CD14-positive monocyte (primary cell): ENCODE measurements at places on chromosomes 1 and 21. TPM values are rescaled to one million over a fixed set of nuclear protein-coding genes. Genes with fewer than 3 reads are reported as not detected.

LMX1A gene
- not detected for polyA plus RNA-seq

SLC16A4 gene
- 0.26 TPM for polyA plus RNA-seq

C1orf116 gene
- not detected for polyA plus RNA-seq

DMRTB1 gene
- not detected for polyA plus RNA-seq

RERE gene
- polyA plus RNA-seq = 12.8 and 19.4 TPM in 2 replicates

PTGFR gene
- not detected for polyA plus RNA-seq

UBE2U gene
- polyA plus RNA-seq = not detected in 2 replicates

DNA sequence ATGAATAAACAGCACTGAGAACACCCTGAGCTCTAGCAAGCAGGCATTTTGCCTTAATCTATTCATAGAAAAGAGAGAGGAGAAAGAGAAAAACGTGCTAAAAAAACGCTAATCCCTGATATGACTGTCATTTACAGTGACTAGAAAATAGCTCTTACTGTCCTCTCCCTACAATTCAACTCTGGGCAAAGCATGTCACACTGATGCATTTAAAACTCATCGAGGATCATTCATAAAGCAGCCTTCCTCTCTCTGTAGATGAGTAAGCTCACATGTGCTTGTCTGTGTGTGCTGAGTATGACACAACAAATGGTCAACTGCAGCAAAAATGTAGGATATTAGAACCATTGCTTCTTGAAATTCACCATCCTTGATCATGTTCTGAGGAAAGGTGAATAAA, 109.0 kb downstream of the SGIP1 start:
- DNase-seq = no peak
- no peak overlapping the region for H3K27ac ChIP-seq
- H3K36me3 ChIP-seq = no peaks in the 10 kb centered on the region
- H3K4me3 ChIP-seq = no peak overlapping the region

- H3K4me3 ChIP-seq = no peak overlapping the region
- DNase-seq = no peak
- H3K4me1 ChIP-seq = peaks cover 52% of the 10 kb centered on the region
- peaks cover under 1% of the 10 kb centered on the region for H3K36me3 ChIP-seq
Measured at GRCh38 chr1:111732718-111733117, 6.5 kb downstream of the INKA2 start.

- H3K36me3 ChIP-seq = no peaks in the 10 kb centered on the region
- H3K27ac ChIP-seq = no peak overlapping the region
- H3K4me1 ChIP-seq = no peaks in the 10 kb centered on the region
- no peak overlapping the region for H3K4me3 ChIP-seq
- no peaks in the 10 kb centered on the region for H3K27me3 ChIP-seq
Measured at GRCh38 chr1:224736619-224737352, 120.7 kb downstream of the CNIH3 start.

GRCh38 chr21:43193088-43193650, 24.4 kb downstream of the CRYAA start:
- H3K27ac ChIP-seq = no peak overlapping the region
- no peak for DNase-seq
- no peaks in the 10 kb centered on the region for H3K36me3 ChIP-seq
- no peak overlapping the region for H3K4me3 ChIP-seq
- H3K4me1 ChIP-seq = peaks cover 13% of the 10 kb centered on the region

- H3K27ac ChIP-seq = no peak overlapping the region
- no peaks in the 10 kb centered on the region for H3K27me3 ChIP-seq
- no peak for DNase-seq
- H3K4me1 ChIP-seq = peaks cover 70% of the 10 kb centered on the region
Measured at GRCh38 chr1:27664291-27664690, 7.7 kb downstream of the IFI6 start.

- no peaks in the 10 kb centered on the region for H3K36me3 ChIP-seq
- no peak for DNase-seq
- no peaks in the 10 kb centered on the region for H3K27me3 ChIP-seq
- H3K27ac ChIP-seq = no peak overlapping the region
- no peak overlapping the region for H3K4me3 ChIP-seq
Measured at GRCh38 chr1:227422581-227422980, 104.3 kb upstream of the CDC42BPA start.
